GM04503 (cell line): ENCODE measurements at places on chromosomes 7 and 10.

DNA sequence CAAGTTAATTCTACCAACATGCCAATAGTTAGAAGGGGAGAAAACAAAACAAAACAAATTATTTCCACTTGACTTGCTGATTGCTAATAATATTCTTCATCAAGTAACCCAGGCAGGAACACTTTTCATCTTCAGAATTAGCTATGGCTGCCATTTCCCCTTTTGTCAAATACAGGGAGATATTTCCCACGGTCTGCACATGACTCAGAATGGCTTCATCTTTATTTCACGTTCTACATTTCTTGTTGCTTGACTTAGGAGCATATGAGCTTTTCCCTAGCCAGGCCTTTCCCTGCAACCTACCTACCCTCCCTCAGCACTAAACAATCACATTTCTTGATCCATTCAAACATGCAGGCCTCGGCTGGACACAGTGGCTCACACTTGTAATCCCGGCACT is 6.5 kb downstream of the CPVL start:
- no peak for DNase-seq

- DNase-seq, result no peak
Measured at GRCh38 chr7:4345004-4345403, 337.1 kb upstream of the FOXK1 start.

- DNase-seq, result no peak
Measured at GRCh38 chr7:102409340-102409739, 13.2 kb downstream of the PRKRIP1 start.

GRCh38 chr10:12262278-12262981 is 66.4 kb downstream of the CDC123 start:
- no peak for DNase-seq

DNA sequence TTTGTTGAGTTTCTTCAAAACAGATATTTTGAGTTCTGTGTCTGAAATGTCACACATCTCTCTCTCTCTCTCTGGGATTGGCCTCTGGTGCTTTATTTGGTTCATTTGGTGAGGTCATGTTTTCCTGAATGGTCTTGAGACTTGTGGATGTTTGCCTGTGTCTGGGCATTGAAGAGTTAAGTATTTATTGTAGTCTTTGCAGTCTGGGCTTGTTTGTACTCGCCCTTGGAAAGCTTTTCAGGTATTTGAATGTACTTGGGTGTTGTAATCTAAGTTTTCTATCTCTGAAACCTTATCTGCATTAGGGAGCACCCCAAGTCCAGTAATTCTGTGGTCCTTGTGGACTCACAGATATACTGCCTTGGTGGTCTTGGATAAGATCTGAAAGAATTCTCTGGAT is 106.7 kb upstream of the PRSS58 start:
- no peak for DNase-seq

DNA sequence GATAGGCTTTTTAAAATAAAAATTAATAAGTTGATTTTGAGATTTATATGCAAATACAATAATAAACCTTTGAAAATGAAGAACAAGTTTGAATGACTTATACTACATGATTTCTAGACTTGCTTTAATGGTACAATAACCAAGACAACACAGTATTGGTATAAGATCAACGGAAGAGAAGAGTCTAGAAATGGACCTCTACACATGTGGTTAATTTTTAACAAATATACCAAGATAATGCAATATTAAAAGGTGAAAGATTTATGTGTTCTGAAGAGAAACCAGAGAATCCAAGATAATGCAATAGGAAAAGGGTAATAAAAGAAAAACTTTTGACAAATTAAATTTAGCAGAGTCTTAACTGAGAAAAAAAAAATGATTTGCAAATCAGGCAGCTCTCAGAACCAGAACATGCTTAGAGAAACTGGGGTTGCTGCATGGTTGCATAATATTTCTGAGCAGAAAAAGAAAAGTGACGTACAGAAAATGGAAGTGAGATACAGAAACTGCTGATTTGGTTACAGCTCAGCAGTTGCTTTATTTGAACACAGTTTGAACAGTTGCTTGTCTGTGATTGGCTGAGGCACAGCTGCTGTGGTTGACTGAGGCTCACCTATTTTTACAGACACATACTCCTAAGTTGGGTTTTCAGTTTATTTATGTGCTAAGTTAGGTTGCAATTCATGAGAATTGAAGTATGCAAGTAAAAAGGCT is 365.9 kb downstream of the CRPPA start:
- no peak for DNase-seq

GRCh38 chr7:98495200-98495955 is 94.5 kb upstream of the BAIAP2L1 start:
- DNase-seq, result no peak

DNA sequence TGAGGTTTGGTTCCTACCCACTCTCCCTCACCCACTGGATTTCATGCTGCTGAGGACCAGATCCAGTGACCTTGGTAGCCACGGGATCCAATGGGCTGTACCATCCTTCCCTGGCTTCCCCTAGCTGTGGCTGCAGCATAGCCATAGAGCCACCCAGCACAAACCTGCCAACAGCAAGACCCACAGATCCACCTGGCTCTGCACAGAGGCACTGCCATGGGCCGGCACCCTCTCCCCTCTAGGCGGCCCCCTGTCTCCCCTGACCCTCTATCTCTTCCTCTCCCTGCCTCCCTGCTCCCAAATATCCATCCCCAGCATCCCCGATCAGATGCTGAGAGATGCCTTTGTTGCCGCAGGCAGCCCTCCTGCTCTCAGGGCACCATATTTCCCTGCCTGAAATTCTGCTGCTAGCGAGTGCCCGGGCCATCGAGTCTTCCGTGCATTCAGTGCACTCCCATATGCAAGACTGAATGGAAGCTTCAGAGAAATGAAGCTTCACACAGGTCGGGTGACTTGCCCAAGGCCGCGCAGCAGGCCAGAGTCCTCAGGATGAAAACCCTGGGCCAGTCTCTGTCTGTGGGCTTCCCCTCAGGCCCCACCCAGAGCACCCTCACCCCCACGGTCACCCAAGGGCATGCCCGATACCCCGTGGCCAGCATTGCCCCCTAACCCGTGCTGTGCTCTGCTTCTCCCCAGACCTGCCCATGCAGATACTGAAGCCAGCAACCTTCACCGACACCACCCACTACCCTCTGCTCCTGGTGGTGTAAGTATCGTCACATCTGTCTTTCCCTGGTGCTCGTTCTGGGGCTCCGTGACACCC is 130.8 kb downstream of the PAXIP1 start:
- DNase-seq, result no peak

- DNase-seq, result no peak
Measured at GRCh38 chr7:68980011-68980410, 618.3 kb upstream of the AUTS2 start.

DNA sequence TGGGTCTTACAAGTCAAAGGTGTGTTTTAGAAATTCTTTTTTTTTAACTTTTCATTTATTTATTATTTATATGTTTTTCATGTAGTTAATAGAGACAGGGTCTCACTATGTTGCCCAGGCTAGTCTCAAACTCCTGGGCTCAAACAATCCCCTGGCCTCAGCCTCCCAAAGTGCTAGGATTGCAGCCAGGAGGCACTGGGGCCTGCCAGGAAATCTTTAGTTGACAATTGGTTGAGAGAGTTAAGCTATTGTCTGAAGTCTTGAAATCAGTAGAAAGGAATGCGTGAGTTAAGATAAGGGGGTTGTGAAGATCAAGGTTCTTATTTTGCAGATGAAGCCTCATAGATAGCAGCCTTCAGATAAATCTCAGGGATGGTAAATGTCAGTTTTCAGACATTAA is 245.4 kb upstream of the GALNT17 start:
- no peak for DNase-seq

DNA sequence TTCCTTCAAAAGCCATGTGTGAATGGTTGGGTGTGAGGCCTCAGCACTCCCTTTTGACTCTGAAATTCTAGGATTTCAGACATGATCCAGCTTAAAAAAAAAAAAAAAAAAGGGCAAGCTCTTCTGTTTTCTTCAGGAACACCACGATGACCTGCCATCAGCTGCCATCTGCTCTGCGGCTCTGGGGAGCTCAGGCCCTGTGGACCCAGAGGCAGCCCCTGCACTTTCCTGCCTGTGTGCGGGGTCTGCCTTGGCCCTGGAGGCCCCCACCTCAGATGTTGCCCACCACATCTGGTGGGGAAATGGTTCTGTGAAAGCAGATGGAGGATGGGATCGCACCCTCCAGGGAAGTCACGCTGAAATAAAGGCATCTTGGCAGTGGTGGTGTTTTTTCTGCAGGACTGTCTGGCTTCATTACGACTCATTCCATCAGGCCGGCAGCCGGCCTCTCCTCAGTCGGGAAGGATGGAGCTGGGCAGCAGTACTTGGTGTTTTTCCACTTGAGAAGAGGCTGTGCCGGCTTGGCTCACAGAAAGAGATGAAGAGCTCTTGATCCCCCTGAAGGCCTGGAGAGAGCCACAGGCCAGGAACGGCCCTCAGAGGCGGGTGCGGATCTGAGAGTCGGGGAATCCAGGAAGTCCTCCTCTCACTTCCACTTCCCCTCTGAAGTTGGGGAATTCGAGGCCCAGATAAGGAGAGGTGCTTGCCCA is 66.1 kb upstream of the AQP1 start:
- DNase-seq, result no peak
